ENCODE measurements at places on chromosomes 1 and 21.

DNA sequence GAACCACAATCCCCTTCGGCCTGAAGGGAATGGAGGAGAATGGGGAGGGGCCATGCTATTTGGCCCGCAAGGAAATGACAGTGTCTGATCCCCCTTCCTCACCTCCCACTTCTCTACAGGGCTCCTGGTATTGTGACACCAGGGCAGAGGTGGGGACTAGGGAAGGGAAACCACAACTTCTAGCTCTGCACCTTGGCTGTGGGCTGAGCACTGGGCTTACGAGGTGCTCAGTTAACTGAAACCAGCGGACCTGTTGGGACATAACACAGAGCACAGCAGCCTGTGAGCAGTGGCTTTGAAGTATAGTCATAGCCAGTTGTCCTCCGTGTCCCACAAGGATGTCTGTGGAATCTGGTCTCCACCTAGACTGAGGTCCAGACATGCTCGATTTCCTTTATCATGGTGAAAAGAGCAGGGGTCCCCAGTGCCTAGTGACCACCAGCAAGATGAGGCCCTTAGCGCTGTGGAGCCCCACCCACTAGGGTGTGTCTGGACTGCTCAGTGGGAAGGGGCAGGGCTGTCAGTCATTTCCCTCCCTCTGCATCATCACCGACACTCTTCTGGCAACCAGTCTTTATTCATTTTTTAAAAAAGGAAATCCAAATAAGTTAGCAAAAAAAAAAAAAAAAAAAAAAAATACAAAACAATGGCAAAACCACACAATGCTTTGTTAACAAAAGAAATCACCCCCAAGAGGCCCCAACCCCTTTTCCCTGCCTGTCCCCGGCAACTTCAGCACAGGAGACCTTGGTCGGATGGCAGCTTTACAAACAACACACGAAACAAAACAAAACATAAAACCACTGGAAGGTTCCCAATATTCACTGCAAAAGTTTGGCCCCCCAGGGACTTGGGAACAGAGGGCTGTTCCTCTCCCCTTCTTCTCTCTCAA is 3.0 kb downstream of the MYOG start:
- no peak for DNase-seq

- DNase-seq, result no peak
These were observed 308.6 kb downstream of the MATN1 start for GRCh38 chr1:30414851-30415165.

- peak; percentile 94 for DNase-seq
These were observed 1.2 kb upstream of the NEGR1 start for GRCh38 chr1:72283307-72284083.

DNA sequence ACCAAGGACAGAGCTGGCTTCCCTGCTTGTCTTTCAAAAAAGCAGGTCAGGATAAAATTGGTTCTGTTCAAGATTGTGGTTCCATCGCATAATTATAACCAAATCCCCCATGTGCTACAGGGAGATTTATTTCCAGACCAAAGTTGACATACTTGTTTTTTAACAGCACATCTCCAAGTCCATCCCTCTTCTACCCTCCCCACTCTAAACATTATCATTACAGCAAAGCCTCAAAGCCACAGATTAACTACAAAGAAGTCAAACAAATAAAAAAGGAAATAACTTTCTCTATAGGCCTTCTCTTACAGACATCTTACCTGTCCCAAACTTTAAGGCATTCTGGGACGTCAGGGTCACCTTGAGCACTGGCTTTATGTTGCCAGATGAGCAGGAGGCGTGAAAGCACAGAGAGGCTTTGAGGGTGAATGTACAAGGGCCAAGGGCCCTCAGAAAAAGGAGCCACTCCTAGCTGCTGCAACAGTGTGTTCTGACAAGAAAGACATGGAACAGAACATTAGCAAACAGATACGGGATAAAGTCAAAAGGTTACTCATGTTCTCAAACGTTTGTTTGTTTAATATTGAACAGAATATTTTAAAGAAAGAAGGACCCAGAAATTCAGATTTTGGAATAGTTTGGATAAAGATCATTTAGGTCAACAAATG is 31.2 kb downstream of the UBR4 start:
- DNase-seq, result no peak

DNA sequence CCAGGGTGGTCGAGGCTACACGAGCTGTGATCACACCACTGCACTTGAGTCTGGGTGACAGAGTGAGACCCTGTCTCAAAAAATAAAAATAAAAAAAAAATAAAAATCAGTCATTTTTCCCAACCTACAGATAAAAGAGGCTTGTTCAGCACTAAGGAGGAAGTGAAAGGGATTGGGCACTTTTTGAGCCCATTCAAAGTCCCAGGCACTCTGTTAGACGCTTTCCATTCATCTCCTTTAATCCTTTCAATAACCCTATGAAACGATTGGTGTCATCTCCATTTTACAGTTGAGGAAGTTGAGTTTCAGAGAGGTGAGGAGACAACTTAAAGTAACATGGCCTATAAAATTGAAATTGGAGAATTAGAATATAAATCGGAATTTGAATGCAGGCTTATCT is 10.4 kb upstream of the AGO4 start:
- no peak for DNase-seq

GRCh38 chr1:147238053-147238902 is 4.2 kb upstream of the CHD1L start:
- no peak for DNase-seq

GRCh38 chr1:31571340-31572295 is 4.7 kb upstream of the TINAGL1 start:
- no peak for DNase-seq

DNA sequence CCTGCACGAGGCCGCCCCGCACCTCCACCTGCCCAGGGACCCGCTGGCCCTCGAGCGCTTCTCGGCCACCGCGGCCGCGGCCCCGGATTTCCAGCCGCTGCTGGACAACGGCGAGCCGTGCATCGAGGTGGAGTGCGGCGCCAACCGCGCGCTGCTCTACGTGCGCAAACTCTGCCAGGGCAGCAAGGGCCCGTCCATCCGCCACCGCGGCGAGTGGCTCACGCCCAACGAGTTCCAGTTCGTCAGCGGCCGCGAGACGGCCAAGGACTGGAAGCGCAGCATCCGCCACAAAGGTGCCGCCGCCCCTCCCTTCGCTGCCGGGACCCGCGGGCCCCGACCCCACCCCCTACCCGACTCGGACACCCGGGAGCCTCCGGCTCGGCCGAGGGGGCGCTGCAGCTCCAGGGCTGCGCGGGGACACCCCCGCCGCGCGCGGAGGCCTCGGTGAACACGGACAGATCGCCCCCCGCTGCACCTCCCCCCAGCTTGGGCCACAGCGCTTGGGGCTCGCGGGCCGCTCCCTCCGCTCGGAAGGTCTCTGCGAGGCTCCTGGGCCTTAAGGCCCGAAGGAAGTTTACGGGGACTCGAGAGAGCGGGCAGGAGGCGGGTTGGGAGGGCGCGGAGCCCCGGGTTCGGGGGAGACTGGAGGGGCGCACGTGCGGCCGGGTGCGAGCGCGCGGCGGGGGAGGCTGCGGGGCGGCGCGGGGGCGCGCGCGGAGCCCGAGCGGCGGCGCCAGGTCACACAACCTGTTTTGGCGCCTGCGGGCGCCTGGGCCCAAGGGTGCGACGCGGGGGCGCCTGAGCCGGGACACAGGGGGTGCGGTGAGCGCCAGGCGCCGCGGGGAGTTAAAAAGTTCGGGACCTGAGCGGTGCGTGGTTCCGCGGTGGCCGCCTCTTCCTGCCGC is 1.2 kb downstream of the SAMD11 start:
- DNase-seq, result peak; percentile 87

- peak; percentile 82 for DNase-seq
These were observed 75.5 kb downstream of the NAV1 start for GRCh38 chr1:201614262-201615015.

DNA sequence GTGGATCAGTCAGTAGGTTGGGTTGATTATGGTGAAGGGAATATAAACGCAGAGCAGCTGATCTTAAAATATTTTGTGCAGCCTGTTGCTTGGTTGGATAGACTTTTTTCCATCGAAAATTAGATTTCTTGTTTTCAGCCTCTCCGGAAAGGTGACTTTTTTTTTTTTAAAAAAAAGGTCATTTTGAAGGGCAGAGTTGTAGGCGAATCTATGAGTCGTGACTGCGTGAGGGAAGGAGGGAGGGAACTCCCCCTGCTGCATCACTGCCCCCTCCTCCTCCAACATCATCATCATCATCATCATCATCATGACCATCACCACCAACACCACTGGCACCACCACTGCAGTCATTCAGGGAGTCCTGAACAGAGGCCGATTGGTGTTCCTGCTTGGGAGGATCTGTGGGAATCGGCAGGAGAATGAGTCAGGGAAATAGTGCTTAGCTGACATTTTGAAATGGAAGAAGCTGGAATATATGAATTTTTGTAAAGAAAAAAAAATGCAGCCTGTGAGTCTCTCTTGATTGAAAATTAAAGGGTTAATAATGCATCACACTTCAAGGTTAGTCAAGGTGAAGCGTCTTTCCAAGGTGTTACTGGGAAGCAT is 1.2 kb downstream of the ATP1B1 start:
- peak; percentile 23 for DNase-seq

DNA sequence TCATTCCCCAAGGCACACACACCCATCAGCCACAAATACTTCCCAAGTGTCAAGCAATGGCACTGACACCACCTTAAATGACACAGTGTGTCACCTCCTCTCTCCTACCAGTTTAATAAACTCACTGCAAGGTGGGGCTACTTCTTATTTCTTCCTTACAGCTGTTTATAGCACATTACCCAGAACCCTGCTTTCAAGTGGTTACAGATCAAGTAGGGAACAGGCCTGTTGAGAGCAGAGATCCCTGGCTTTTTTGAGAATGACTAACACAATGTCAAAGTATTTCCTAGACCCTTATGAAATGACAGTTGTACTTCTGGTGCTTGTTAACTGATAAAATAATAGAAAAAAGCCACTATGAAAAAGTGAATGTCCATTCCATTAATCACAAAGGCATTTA is 19.8 kb downstream of the ZBTB17 start:
- DNase-seq, result no peak

- DNase-seq, result no peak
These were observed 4.2 kb downstream of the SFPQ start for GRCh38 chr1:35188578-35189392.

DNA sequence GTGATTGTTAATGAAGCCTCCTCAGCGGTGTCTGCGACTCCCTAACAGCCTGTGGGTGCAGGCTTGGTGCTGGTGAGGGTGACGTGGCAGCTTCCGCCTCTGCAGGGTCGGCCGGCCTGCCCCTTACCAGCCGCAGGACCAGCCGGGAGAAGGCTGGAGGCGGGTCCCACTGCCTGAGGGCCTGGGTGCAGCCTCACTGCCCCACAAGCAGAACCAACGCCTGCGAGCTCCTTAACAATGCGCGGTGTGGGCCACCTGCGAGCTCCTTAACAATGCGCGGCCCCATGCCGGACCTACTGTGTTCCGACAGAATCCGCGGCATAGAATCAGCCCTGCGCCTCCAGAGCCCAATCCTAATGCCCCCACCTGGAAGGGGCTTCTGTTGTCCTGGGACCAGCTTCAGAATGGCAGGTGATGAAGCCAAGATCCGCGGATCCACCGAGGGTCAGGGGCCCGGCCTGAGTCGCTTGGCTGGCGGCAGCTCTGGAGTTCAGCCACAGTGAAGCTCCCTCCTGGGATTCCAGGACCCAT is 54.4 kb upstream of the AJAP1 start:
- DNase-seq, result no peak

DNA sequence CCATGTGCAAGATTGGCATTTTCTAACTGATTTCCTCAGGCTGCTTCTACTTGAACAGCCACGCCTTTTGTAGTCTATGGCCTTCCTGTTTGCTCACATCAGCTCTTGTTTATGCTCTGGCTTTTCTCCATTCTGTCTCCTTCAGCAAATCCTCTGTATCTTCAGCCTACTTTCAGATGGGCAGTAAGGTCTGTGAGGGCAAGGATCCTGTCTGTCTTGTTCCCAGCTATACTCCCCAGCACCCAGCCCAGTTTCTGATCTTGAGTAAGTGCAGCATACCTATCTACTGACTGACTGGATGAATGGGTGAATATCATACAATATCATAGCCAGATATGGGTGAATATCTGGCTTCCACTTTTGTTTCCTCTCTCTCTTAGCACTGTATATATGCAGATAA is 438.1 kb downstream of the LMO4 start:
- no peak for DNase-seq

GRCh38 chr1:218585511-218586184 is 240.5 kb downstream of the TGFB2 start:
- peak; percentile 47 for DNase-seq

GRCh38 chr1:80384959-80385358 is 1378.4 kb upstream of the ADGRL4 start:
- no peak for DNase-seq

DNA sequence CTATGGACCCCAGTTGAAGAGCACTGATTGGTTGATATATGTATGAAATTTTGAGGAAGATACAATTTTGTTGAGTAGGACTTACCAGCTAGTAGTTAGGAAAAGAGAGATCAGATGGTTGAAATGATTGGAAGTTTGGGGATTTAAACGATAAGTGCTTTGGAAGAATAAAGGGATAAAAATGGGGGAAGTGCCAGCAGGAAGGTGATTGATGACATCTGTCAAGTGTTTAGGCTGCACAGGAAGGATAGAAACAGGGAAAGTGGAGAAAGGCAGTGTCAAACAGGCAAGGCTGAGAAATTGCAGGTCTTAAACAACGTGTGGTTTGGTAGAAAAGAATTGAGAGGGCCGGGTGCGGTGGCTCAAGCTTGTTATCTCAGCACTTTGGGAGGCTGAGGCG is 22.3 kb downstream of the PDC start:
- no peak for DNase-seq

GRCh38 chr1:181216591-181216994 is 128.1 kb downstream of the IER5 start:
- DNase-seq, result no peak
